Tongue (tissue), 3 donors: ENCODE measurements at places on chromosomes 1 and 21.

DNA sequence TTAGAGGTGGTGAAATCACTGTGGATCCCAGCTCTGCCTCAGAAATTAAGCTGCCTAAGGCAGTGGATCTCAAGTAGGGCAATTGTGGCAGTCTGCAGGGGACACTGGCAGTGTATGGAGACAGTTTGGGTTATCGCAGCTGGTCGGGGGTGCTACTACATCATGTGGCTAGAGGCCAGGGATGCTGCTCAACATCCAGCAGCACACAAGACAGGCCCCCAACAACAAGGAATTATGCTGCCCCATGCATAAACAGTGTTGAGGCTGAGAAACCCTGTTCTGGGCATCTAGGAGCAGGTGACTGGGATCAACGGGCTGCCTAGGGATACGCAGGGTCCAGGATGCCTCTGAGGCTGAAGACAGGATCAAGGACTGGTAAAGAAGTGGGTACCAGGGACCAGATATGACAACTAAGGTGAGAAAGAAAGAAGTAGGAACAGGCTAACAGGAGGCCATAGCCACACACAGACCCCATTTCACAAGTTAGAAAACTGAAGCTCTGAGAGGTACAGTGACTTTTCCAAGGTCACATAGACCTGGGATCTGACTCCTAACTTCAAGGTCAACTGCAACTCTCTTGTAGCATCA lies 8.7 kb downstream of the BATF3 start:
- no peak for DNase-seq

DNA sequence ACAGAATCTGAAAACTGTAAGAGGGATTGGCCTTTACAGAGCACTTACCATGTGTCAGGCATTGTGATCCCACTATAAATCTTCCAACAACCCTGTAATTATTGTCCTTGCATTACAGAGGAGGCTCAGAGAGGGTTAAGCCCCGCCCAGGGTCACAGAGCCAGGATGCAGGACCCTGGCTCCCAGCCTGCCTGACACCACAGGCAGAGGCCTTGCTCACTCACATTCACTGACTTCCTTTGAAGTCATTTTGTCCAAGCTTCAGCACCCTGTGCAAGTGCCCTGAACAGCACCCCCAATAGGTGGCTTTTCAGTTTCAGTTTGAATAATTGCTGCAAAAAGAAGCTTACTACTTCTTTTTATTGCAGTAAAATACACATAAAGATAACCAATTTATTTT lies 256.8 kb upstream of the NFIA start:
- no peak for DNase-seq

- no peak for DNase-seq
Measured at GRCh38 chr1:175307160-175307559, 114.6 kb upstream of the KIAA0040 start.

DNA sequence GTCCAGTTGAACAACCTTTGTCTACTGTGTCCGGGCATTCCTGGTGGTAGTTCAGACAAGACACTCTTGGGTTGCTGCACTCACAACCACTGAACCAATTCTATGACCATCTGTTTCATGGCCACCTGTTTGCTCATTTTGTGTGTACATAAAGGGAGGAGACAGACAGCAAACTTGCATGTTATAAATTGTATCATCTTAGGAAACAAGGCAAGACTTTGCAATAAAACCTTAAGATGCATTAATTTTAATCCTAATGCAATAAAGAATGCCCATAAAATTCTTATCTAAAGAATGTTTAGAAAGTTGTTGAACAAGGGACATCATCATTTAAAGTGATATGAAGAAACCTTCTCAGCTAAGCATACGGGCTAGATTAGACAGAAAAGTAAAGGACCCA lies 34.8 kb downstream of the ADAM30 start:
- DNase-seq, result no peak
